ENCODE measurements at places on chromosomes 2 and 18.

DNA sequence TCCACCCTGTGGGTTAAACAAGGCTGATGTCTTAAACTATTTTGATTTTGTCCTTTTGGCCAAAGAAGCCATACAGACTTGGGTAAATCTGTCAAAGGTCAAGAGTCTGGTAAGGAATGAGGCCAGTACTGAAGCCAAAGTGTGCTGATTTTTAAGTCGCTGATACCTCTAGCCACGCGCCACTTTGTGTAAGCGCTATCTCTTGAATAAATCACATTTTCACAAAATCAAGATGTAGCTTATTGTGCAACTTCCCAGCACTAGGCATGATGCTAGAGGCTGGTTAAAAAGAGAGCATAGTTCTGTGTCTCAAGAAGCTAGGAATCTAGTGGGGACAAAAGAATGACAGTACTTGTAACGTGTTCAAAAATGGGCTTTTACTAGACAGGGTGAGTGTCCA, 510.6 kb upstream of the RAB6C start:
- DNase-seq, result no peak

DNA sequence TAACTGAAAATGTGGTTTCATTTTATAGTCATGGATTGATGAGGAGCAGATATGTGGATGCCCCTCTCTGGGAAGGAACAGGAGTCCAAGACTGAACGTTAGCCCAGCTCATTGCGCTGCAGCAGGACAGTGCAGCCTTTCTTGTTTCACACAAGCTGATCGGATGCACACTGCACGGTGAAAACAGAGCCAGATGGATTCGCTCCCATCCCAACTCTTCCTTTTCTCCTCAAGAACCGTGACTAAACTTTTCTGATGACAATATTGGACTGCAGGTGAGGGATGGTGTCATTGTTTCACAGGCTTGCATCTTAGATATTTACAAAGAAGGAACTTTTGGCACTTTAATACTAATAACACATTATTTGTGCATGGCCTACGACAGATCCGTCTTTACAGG, 33.8 kb upstream of the COPS8 start:
- DNase-seq, result no peak

- DNase-seq, result no peak
Observed at GRCh38 chr18:2654169-2654927, 1.2 kb upstream of the SMCHD1 start.

DNA sequence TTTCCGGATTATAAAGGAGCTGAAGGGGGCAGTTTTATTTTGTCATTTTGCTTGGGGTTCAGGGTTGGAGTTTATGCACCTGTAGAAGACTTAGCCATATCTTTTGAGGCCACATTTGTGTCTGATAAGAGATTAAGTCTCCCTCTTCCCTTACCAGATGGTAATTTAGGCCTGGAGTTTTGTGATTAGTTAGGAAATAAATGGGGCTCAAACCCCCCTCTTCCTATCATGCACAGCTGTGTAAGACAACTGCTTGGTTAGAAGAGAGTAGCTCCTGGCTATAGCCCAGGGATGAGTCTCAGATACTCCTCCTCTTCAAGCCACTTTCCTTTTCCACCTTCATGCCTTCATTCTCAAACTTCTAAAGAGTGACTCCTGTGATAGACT, 802 bp upstream of the SAP130 start:
- no peak for DNase-seq

DNA sequence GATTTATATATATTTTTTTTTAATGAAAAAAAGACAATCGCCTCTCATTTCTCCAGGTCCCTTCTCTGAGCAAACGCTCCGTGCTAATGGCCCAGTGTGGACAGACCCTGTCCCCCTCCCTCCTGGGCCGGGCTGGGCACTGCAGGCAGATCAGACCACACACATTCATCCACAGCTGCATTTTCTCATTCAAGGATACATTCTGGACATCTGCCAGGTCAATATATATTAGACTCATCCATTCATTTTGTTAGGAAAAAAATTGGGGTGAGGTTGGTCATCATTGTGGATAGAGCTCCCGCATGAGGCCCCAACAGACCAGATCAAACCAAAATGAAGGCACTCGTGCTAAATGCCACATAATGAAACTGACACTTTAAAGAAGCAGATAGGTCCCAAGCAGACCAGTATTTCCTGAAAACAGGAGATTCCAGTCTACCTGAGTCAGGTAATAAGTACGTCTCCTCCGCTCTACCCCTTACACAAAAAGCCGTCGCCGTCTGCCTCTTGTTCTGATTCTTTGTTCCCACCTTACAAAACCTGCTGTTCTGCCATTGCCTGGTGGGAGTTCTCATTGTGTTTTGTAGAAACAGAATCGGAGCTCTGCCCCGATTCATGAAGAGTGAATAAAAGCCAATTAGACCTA, 15.4 kb upstream of the OTOS start:
- DNase-seq, result no peak

GRCh38 chr2:151718247-151718646, 16.0 kb downstream of the NEB start:
- no peak for DNase-seq

GRCh38 chr2:72921853-72922252, 4.5 kb downstream of the EMX1 start:
- no peak for DNase-seq

GRCh38 chr18:58491113-58491696, 137.7 kb downstream of the ALPK2 start:
- DNase-seq, result no peak

- DNase-seq, result no peak
Observed at GRCh38 chr18:1784113-1784512, 787.2 kb downstream of the METTL4 start.

GRCh38 chr18:13244135-13244534, 25.6 kb downstream of the LDLRAD4 start:
- no peak for DNase-seq

DNA sequence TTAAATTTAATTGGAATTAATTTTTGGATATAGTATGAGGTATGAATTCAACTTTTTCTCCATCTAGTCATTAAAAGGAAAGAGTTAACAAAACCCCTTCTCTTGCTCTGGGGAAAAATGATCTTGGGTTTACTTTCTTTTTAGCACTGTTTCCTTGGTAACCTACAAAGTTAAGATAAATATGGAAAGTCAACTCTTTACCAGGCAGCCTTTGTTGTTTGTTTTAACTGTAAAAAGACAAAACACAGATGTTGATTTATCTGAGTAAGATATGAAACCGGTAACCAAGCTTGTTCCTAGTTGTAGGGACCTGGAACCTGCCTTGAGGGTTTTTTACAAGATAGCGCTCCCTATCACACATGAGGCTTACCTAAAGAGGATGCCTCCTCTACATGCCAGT, 10.1 kb upstream of the SANBR start:
- peak; percentile 1 for DNase-seq

DNA sequence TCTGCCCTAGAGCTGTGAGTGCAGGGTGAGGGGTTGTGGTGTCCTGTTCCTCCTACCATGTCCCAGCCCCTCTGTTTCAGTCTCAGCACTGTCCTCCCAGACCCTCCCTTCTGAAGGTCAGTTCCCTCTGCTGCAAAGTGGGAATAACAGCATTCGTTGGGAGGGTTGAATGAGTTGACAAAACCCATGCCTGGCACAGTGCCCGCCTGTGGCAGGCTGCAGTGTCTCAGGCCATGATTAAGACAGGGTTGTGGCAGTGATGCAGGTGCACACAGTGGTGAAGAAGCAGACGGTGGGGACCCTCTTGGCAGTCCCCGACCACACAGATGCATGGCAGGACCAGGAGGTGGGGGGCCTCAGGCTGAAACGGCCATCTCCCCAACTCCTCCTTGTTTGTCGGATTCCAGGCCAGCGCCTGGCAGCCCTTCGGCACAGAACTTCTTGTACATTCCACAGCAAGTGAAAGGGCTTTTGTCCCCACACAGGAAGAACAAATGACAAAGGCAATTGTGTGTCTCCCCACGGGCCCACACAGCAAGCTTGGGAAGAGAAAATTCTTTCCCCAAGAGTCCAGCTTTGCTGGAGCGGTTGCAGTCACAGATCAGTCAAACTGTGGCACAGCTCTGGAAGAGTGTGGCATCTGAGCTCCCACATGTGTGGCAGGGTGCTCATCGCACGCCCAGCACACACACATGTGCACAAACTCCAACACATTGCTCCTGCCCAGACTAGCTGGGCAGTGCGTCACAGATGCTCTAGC, 92.0 kb upstream of the MSH2 start:
- DNase-seq, result no peak

DNA sequence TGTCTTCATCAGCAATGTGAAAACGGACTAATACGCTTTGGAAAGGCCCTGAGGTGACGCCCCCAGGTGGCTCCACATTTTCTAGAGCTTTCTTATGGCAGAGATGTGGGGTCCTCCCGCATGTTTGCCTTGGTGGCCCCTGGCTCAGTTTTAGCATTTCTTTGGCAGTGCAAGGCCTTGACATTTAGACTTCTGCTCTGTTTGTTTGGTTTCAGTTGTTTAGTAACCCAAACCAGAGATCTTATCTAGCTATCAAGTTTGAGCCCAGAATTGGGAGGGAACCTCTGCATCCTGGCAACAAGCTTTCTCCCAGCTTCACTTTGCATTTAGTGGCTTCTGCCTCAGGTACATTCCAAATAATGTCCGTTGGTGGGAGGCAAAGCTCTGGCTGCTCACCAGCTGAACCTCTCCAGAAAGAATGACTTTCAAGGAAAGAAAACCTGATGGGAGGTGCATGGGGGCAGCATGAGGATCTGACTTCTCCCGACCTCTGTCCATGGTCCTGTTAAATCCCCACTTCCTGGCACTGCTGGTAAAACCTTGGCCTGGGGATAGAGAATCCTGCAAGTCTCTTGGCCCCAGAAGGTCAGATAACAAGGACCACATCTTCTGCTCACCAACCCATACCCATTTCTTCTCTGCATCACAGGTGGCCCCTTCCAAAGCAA, 12.0 kb upstream of the MBP start:
- no peak for DNase-seq
